Mesenchymal stem cell (in vitro differentiated cells and primary cell): ENCODE measurements at places on chromosomes 1 and 21.

DNA sequence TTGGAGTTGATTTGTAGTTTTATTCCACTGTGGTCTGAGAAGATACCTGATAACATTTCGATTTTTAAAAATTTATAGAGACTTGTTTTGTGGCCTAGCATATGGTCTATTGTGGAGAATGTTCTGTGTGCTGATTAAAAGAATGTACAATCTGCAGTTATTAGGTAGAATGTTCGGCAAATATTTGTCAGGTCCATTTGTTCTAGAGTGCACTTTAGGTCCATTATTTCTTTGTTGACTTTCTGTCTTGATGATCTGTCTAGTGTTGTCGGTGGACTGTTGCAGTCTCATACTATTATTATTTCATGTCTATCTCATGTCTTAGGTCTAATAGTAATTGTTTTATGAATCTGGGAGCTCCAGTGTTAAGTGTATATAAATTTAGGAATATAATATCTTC is 116.8 kb downstream of the NME7 start:
- no peaks in the 10 kb centered on the region for H3K4me1 ChIP-seq
- H3K27ac ChIP-seq, result no peak overlapping the region
- no peak overlapping the region for H3K4me3 ChIP-seq

DNA sequence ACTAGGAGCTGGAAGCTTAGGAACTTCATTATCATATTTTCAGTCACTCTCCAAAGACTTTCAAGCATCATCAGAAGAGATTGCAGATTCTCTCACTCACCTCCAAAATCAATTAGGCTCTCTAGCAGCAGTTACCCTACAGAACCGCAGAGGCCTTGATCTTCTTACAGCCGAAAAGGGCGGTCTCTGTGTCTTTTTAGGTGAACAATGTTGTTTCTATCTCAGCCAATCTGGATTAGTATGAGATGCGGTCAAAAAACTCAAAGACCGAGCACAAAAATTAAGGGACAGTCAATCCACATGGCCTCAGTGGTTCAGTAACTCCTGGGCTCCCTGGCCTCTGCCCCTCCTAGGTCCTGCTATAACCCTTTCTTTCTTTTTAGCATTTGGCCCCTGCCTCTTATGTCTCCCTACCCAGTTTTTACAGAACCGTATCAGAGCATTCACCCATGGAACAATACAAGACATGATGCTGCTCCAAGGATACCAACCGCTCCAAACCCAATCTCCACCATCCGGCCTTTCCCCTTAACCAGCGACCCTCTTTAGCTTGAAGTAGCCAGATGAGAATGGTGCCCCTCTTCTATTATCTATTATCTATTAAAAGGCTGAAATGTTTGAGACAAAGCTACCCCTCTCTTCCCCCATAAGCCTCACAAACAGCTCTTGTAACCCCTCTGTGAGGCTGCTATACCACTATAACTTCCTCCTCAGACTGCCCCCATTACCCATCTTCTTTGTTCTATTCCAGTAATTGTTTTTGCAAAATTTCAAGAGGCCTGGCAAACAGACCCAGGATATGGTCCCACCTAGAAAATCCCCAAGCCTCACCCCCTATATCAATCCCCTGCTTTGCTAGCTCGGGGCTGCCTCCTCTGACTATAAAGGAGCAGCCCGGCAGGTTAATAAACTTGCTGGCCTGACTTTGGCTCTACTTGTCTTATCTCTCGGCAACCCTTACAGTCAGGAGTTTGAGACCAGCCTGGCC is 18.7 kb upstream of the CA6 start:
- H3K27me3 ChIP-seq, result peaks cover 19% of the 10 kb centered on the region
- DNase-seq, result no peak
- H3K36me3 ChIP-seq, result no peaks in the 10 kb centered on the region
- no peak overlapping the region for H3K27ac ChIP-seq
- H3K4me1 ChIP-seq, result no peaks in the 10 kb centered on the region
- no peak overlapping the region for H3K4me3 ChIP-seq

DNA sequence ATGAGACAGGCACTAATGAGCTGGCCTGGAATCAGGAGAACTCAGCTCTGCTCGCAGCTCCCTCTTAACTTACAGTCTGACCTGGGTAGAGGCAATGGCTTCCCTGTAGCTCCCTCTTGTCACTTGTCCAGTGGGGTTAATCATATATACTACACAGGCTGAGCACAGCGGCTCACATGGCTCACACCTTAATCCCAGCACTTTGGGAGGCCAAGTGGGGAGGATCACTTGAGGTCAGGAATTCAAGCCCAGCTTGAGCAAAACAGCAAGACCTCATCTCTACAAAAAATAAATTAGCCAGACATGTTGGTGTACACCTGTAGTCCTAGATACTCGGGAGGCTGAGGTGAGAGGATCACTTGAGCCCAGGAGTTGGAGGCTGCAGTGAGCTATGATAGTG is 4.2 kb downstream of the S100A6 start:
- H3K27me3 ChIP-seq, result no peaks in the 10 kb centered on the region
- DNase-seq, result no peak
- H3K27ac ChIP-seq, result no peak overlapping the region
- H3K4me1 ChIP-seq, result peaks cover 29% of the 10 kb centered on the region
- no peak overlapping the region for H3K4me3 ChIP-seq

DNA sequence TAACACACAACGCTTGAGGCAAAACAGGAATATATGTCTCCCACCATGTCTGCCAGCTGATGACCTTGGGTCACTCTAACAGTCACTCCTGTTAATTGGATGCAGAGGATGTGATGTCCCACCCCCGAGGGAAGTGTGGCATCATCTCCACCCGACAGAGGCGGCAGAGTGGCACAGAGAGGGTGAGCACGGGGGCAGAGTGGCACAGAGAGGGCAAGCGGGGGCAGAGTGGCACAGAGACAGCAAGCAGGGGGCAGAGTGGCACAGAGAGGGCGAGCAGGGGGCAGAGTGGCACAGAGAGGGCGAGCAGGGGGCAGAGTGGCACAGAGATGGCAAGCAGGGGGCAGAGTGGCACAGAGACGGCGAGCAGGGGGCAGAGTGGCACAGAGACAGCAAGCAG is 44.3 kb downstream of the DISP3 start:
- DNase-seq, result no peak
- H3K36me3 ChIP-seq, result no peaks in the 10 kb centered on the region
- no peaks in the 10 kb centered on the region for H3K4me1 ChIP-seq
- no peak overlapping the region for H3K4me3 ChIP-seq
- no peaks in the 10 kb centered on the region for H3K27me3 ChIP-seq

DNA sequence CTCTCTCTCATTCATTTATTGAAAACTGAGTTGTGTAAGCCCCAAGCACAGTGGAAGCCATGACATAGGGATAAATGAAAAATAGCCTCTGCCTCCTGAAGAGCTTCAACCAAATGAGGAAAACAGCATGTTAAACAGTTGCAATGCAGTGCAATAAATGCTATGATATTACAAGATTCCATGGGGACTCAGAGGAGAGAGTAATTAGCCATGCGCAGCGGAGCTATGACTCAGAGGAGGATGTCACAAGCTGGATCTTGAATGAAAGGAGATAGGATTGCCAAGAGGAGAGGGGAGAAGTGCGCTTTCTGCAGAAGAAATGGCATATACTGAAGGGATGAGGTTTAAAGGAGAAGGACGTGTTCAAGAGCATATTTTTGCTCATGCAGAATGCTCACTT is 231.3 kb upstream of the PLXNA2 start:
- no peaks in the 10 kb centered on the region for H3K36me3 ChIP-seq
- peak; percentile 69 for DNase-seq
- no peak overlapping the region for H3K4me3 ChIP-seq
- no peaks in the 10 kb centered on the region for H3K27me3 ChIP-seq
- H3K27ac ChIP-seq, result no peak overlapping the region
- H3K4me1 ChIP-seq, result no peaks in the 10 kb centered on the region

- no peak overlapping the region for H3K4me3 ChIP-seq
- H3K4me1 ChIP-seq, result peaks cover 12% of the 10 kb centered on the region
- H3K36me3 ChIP-seq, result no peaks in the 10 kb centered on the region
- DNase-seq, result no peak
- no peaks in the 10 kb centered on the region for H3K27me3 ChIP-seq
Measured at GRCh38 chr21:36646645-36647044, 52.3 kb upstream of the SIM2 start.

GRCh38 chr1:239550178-239550577 is 163.8 kb downstream of the CHRM3 start:
- no peaks in the 10 kb centered on the region for H3K4me1 ChIP-seq
- H3K27ac ChIP-seq, result no peak overlapping the region
- no peak for DNase-seq

DNA sequence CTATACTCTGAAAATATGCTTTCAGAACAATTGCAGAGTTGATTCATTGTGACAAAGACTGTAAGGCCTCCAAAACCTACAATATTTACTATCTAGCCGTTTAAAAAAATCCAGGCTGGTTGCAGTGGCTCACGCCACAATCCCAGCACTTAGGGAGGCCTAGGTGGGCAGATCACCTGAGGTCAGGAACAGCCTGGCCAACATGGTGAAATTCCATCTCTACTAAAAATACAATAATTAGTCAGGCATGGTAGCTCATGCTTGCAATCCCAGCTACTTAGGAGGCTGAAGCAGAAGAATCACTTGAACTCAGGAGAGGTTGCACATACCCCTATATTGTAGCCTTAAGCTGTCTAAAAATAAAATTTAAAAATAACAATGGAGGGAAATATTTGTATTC is 5.3 kb upstream of the TFF2 start:
- no peak for DNase-seq
- peaks cover 10% of the 10 kb centered on the region for H3K27me3 ChIP-seq
- H3K4me1 ChIP-seq, result peaks cover 2% of the 10 kb centered on the region
- H3K36me3 ChIP-seq, result no peaks in the 10 kb centered on the region
- H3K4me3 ChIP-seq, result no peak overlapping the region

GRCh38 chr21:36602735-36603134 is 96.2 kb upstream of the SIM2 start:
- no peaks in the 10 kb centered on the region for H3K36me3 ChIP-seq
- no peak for DNase-seq
- H3K27me3 ChIP-seq, result no peaks in the 10 kb centered on the region

- peaks cover 8% of the 10 kb centered on the region for H3K4me1 ChIP-seq
- H3K27me3 ChIP-seq, result no peaks in the 10 kb centered on the region
- H3K27ac ChIP-seq, result no peak overlapping the region
- no peaks in the 10 kb centered on the region for H3K36me3 ChIP-seq
- peak; percentile 49 for DNase-seq
Measured at GRCh38 chr1:246569248-246570238, 3.3 kb downstream of the CNST start.

DNA sequence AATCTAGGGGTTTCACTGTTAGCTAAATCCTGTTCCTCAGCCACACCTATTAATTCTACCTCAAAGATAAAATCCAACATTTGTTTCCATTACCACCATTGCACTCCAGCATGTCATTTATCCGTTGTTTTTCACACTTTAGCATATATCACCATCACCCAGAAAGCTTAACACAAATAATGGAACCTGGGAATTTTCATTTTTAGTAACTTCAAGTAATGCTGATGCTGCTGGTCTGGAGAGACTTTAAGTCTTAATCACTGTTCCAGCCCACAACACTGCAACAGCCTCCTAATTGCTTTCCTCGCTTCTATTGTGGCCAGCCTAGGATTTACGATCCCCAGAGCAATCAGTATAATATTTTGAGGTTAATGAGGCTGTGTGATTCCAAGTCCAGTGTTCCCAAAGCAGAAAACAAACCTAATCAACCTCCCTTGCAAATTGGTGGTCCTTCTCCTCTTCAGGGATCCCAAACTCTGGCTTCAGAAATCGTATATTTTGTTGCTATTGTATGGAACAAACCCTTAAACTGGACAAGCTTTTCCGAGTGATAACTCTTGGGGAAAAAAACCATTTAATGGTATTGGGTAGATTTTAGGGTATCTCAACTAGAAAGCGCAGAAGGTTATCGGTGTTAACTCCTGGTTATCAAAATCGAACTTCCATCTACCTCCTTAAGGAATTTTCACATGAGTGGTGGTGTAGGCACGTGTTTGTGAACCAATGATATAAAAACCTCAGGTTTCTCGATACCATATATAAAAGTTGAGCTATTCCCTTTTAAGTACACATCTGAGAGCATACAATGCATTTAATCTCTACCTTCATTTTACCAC is 50.0 kb upstream of the BOLA1 start:
- no peaks in the 10 kb centered on the region for H3K36me3 ChIP-seq
- peak; percentile 18 for DNase-seq
- no peaks in the 10 kb centered on the region for H3K4me1 ChIP-seq

DNA sequence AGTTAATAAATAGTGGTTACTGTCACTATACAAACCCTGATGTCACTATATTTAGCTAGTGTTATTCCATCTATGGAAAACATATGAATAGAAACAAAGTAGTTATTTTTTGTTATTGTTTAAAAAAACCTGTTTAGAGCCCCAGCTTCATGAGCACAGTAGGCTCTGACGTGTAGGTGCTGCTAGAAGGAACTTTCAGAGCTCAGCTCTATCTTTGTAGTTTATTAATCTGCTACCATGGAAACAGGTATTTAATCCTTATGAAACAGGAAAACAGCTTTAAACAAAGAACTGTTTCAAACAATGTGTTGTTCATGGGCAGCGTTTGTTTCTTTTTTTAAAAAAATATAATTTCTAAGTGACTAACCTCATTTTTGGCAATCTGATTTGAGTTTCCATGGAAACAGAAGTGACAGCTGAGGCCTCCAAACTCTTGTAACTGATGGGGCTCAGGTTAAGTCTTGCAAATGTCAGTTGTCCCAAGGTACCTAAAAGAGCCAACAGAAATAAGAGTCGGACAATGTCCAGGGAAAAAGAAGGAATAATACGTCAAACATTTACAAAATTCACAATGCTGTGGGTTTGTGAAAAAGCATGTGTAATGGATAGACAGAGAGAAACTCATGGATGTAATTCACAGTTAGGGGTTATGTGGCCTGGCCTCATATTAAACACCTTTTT is 162.0 kb upstream of the C21orf91 start:
- H3K4me3 ChIP-seq, result no peak overlapping the region
- H3K27ac ChIP-seq, result no peak overlapping the region
- H3K36me3 ChIP-seq, result no peaks in the 10 kb centered on the region
- no peaks in the 10 kb centered on the region for H3K4me1 ChIP-seq
- H3K27me3 ChIP-seq, result no peaks in the 10 kb centered on the region

GRCh38 chr1:119729044-119729443 is 17.3 kb downstream of the PHGDH start:
- H3K4me1 ChIP-seq, result peaks cover 4% of the 10 kb centered on the region
- no peaks in the 10 kb centered on the region for H3K27me3 ChIP-seq
- H3K27ac ChIP-seq, result no peak overlapping the region
- no peak for DNase-seq

DNA sequence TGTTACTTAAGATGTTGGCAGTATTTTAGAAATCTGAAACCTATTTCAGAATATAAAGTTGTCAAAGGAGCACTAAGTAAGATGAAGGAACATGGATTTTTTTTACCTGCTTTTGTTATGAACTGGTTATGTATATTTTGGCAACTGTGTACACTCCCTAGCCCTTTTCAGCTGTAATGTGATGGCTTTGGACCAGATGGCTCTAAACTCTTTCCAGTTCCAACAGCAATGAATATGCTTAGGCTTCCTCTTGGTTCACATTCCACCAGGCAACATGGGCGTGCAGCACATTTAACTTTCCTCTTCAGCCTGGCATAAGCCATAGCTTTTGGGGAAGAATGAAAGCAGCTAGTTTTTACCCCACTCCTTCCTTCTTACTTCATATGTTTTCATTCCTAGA is 95.6 kb upstream of the ADAMTS5 start:
- no peaks in the 10 kb centered on the region for H3K4me1 ChIP-seq
- no peaks in the 10 kb centered on the region for H3K36me3 ChIP-seq
- no peaks in the 10 kb centered on the region for H3K27me3 ChIP-seq
- no peak overlapping the region for H3K27ac ChIP-seq
- H3K4me3 ChIP-seq, result no peak overlapping the region
